ENCODE measurements at places on chromosomes 7 and 10.

GRCh38 chr10:61153771-61154170 is 209.8 kb upstream of the RHOBTB1 start:
- DNase-seq: no peak

GRCh38 chr7:78585980-78586379 is 787.4 kb downstream of the PHTF2 start:
- no peak for DNase-seq

DNA sequence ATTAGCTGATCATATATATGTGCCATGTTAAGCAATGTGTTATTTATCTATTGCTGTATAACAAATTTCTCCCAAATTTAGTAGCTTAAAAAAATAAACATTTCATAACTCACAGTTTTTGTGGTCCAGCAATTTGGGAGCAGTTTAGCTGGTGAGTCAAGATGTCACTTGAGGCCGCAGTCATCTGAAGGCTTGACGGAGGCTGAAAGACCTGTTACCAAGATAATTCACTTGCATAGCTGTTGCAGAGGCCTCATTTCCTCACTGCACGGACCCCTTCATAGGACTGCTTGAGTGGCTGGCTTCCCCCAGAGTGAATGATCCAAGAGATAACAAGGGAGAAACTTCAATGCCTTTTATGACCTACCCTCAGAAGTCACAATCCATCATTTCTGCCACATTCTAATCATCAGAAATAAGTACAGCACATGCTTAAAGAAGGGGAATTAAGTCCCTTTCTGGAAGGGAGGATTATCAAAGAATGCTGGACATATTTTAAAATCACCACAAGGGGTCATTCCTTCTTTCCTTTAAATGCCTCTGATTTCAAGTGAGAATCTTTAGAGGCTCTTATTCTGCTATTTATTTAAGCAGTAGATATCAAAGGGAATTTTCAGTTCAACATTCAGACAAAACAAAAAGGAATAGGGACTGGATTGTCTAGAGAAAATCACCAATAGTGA is 10.5 kb upstream of the SRPK2 start:
- no peak for DNase-seq

- peak; percentile 27 for DNase-seq
Measured at GRCh38 chr7:132666071-132666773, 90.0 kb upstream of the PLXNA4 start.

GRCh38 chr7:136342251-136342650 is 365.1 kb upstream of the MTPN start:
- no peak for DNase-seq

- no peak for DNase-seq
Measured at GRCh38 chr10:51075043-51075872, 971 bp downstream of the PRKG1 start.

DNA sequence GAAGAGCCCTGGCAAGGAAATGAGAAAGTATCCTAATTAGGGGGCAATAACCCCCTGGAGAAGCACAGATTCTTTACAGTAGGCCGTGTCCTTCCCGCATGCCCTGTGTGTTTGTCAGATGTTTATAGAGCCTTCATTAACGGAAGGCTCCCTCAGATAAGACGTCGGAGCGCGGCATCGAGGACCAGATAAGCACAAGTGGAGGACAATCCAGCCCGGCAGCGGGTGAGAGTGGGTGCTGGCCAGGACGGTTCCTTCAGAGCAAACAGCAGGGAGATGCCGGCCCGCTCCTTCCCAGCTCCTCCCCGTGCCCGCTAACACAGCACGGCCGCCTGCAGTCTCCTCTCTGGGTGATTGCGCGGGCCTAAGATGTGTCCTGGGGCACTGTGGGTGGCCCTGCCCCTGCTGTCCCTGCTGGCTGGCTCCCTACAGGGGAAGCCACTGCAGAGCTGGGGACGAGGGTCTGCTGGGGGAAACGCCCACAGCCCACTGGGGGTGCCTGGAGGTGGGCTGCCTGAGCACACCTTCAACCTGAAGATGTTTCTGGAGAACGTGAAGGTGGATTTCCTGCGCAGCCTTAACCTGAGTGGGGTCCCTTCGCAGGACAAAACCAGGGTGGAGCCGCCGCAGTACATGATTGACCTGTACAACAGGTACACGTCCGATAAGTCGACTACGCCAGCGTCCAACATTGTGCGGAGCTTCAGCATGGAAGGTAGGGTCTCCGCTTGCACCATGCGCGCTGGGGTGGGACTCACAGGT is at the start of gene GDF2:
Gene GDF2 (plus strand): TSS at position 155 of the 762 bp plus-strand sequence. CDS start 215 bp downstream, at position 370.
- no peak for DNase-seq

- no peak for DNase-seq
Measured at GRCh38 chr7:132255898-132256297, 320.4 kb downstream of the PLXNA4 start.

- no peak for DNase-seq
Measured at GRCh38 chr10:17247210-17247609, 19.2 kb downstream of the VIM start.

GRCh38 chr10:72309290-72310240 is 35.8 kb downstream of the DDIT4 start:
- DNase-seq: peak; percentile 49

DNA sequence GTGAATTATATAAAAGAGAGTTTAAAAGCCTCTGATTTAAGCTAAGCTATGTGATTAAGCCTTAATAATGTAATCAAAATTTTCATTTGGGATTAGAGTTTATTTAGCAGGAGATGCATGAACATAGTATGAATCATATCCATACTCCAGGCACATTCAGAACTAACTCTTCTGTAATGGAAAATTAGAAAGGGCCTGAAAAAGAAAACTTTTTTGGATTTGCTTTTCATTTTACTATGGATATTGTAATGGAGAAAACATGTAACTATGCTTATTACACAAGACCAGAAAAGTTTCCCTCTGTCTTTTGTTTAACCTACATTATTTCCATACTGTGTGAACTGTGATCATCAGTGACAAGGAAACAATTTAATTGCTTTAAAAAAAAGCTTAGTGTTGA is 22.0 kb downstream of the TES start:
- DNase-seq: no peak

DNA sequence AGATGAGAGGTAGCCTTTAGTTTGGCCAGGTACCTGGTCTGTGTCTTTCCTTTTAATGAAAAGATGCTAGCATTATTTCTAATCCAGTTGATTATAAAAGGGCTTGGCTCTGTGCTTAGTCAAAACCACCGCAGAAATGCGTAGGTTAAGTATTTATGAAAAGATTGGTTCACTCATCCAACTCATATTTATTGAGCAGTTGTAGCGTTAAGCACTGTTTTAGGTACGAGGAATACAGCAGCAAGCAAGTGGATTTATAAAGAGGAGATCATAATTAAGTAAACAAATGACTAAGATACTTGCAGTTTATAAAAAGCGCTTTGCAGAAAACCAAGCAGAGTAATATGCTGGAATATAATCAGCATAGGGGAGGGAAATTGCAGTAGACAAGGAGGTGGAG is 129.8 kb downstream of the PPP1R17 start:
- DNase-seq: no peak

GRCh38 chr10:77396290-77396689 is 241.3 kb downstream of the KCNMA1 start:
- no peak for DNase-seq

- DNase-seq: no peak
Measured at GRCh38 chr10:110444004-110444337, 53.7 kb upstream of the DUSP5 start.

- DNase-seq: no peak
Measured at GRCh38 chr10:118564652-118565051, 30.8 kb downstream of the PRLHR start.

GRCh38 chr7:139648391-139648861 is 124.9 kb downstream of the CLEC2L start:
- no peak for DNase-seq

DNA sequence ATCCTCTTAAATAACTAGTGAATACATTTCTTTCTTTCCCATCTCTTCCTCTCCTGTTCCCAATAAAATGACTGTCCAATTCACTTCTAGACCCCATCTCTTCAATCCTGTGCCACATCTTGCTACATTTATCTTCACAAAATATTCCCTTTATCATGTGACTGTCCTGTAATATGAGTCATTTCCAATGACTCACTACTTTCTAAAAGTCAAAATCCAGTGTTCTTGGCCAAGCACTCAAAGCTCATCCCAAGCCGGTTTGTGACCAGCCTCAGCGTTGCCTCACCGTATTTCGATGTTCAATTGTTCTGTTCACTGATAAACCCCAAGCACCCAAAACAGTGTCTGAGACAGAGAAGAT is 104.7 kb downstream of the PARD3 start:
- DNase-seq: no peak

GRCh38 chr7:99614495-99614894 is 2.3 kb upstream of the ZSCAN25 start:
- no peak for DNase-seq

GRCh38 chr7:742791-743190 is 15.7 kb upstream of the PRKAR1B start:
- no peak for DNase-seq

GRCh38 chr10:19041171-19041570 is 7.4 kb upstream of the MALRD1 start:
- no peak for DNase-seq
